ENCODE measurements at places on chromosomes 16 and 17.

GRCh38 chr16:78788696-78789095, 689.2 kb downstream of the WWOX start:
- no peak for DNase-seq

DNA sequence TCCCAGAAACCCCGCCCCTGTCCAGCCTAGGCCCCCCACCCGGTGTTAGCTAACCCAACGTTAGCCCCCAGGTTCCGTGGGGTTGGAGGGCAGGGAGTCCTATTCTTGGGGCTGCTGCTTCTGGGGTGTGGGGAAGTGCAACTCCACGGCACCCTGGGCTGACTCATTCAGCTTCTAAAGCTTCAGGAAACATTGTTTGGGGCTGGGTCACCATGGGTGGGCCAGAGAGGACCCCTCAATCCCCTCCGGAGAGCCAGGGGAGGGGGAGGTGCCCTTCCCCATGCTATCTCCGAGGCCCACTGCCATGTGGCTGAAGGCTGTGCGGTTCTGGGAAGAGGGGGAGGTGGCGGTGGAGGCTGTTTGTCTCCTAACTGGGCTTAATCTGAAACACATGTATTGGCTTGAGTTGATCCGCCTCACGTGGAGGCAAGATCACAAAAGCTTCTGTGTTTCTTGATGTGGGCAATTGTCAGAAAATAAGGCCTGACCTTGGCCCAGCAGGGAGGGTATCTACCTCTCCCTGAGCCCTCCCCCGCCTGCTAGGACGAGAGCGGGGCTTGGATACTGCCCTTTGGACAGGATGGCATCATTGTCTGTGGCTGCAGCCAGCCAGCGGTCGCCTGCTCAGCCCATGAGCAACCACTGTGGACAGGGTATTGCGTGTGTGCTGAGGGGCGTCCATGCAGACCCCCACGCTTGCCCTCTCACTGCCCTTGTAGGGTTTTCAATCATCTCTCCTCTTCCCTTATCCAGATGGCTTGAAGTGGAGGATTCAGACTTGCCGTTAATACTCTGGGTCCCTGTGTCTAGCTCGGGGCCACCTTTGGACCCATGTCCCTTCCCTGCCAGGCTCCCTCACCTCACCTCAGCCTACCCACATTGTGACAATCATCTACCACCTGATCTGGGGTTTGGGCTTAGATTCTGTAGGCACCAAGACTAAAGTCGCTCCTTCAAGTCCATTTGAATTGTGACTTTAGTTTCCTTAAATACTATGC, 1.3 kb downstream of the SERPINF1 start:
- peak; percentile 80 for DNase-seq

GRCh38 chr17:62725791-62726249, 82.3 kb downstream of the MARCHF10 start:
- DNase-seq = no peak

DNA sequence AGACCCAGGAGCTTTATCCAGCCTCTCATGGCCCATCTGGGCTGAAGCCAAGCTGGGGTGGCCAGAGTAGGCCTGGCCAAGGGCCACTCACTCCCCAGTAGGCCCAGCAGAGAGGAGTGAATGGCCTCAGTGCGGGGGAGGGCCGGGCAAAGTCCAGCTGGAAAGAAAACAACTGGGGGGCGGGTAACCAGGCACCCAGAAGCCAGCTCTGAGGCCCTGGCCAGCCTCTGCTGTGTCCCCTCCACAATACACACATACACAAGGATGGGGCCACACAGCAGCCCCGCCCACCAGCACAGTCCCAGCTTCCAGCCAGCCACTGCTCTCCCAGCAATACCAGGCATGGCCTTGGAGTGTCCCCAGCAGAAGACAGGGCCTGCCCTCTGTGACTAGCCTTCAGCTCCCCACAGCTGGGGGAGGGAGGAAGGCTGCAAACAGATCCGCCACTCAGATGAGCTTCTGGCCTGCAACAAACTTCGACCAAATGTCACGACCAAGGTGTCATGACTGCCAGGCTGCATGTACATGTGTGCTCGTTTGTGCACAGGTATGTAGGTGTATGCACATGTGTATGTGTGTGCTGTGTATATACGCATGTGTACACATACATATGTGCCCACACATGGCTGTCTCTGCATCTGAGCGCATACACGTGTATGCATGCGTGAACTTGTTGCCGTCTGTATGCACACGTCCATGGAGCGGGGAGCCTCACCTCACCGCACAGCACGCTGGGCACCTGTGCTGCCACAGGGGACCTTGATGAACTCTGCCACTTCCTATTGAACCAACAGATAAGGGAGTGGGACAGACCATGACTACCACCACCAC, 5.0 kb downstream of the CARHSP1 start:
- peak; percentile 3 for DNase-seq

- no peak for DNase-seq
Observed at GRCh38 chr16:62853887-62854286, 817.6 kb upstream of the CDH8 start.

DNA sequence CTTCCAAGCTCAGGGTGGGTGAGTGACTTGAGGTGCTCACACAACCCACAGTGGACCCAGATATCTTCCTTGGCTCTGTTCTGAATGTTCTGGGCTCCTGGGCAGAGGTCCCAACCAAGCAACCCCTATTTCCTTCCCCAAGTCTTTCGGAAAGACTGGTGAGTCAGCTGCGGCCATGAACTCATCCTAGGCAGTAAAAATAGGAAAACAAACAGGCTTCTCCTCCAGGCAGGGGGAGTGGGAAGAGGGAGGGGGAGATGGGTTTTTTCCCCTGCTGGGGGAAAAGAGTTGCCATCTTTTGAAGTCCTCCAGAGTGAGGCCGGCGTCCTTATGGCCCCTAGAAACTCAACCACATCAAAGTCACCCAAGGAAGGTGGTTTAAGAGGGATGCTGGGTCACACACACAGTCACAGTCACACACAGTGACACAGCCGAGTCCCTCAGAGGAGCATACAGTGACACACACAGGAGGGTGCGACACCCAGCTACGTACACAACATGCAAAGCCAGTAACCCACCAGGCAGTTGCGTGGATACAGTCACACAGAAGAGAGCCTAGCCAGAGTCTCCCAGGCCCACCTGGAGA, 16.0 kb upstream of the DLX4 start:
- no peak for DNase-seq

GRCh38 chr17:29698019-29698777, 75.5 kb upstream of the CORO6 start:
- no peak for DNase-seq

- no peak for DNase-seq
Observed at GRCh38 chr17:58517378-58517927, 3.0 kb upstream of the MTMR4 start.

DNA sequence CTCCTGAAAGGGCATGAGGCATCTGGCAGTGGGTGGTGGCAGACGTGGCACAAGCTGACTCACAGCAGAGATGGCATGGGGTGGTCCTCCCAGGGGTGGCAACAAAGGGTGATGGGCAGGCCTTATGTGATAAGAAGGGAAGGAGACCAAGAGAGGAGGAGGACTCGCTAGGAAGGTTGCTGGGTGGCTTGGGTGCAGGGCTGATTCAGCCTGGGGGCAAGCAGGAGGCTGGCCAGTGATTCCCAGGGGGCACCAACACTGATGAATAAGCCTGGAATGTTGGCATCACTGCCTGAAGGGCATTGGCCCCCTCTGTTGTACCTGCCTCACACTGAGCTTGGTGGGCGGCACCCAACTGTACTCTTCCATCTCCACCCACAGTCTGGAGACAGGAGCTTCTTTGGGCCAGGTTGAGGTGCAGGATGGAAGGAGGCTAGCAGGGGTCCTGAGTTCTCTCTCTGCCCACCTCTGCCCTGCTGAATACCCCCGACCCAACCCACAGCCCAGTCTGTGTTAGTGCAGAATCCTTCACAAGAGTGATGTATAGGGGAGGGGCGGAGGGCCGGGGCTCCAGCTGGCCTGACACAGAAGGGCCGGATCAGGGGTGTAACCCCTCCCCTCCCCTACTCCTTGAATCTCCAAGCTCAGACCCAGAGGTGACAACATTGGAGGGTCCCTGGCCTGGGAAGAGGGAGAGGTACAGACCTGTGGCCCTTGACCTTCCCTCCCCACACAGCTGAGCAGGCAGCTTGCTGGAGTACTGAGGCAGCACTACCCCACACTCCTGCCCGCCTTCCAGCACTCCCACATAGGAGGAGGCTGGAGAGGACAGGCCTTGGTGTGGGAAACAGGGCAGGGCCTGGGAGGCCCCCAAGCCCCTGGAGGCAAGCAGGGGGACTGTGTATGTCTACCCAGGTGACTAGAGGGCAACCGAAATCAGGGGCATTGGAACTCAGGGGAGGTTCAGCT, 2.6 kb downstream of the STAC2 start:
- no peak for DNase-seq

- DNase-seq = no peak
Observed at GRCh38 chr17:63647065-63647725, 25.0 kb downstream of the MAP3K3 start.

- peak; percentile 59 for DNase-seq
Observed at GRCh38 chr16:57422026-57422944, 17.7 kb downstream of the CCL17 start.

GRCh38 chr17:76987486-76988093, 119.4 kb downstream of the MGAT5B start:
- no peak for DNase-seq

DNA sequence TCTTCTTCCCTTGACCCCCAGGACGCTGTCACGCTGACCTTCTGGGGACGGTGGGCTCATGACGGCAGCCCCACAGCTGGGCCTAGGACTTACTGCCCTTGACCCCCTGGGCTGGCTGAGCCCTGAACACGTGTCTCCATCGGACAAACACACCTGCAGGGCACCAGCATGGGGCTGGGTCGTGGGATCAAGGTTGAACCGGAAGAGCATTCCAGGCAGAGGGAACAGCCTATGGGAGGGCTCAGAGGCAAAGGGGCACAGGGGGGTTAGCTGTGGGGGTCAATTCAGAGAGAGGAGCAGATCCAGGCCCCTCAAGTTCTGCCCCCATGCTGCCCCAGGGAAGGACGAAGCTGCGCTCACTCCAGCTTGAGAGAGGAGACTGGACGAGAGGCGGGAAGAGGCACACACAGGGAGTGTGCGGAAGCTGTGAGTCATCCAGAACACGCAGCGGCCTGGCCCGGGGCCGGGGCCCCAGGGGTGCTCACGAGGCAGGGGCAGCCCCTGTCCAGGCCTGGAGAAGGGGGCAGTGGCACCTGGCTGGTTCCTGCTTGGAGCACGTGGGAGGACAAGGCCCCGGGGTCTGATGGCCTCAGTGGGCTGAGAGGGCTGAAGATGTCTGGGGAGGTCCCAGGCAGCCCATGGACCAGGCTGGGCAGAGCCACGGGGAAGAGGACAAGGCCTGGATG, 9.9 kb downstream of the SSTR5 start:
- DNase-seq = no peak

DNA sequence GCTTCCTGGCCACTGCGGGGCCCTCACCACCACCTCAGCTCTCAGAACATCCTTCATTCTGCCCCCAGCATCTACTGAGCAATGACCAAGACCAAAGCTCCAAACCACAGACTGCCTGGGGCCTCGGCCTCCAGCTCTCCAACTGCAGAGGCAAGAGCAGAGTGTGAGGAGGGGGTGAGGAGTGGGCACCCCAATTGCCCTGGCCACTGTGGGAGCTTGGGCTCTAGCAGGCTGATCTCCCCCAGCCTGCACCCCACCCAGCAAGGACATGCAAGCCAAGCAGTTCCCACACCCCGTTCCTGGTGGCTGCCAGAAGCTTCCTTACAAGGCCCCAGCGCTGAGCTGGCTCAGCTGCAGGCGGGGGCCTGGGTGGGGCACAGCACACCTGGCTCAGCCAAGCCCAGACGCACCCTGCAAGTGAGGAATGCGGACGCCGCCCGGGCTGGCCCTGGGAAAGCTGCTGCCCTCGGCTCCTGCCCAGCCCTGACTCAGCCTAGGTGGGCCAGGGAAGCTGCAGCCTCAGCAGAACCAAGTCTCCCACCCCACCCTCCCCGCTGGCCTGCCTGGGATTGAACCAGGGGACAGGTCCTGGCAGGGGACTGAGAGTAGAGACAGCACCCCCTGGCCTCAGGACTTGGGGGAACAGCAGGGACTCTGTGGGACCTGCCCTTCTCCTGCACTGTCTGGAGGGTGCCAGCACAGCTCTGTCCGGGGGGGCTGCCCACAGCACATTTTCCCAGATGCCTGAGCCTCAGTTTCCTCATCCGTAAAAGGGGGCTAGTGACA, 29.7 kb upstream of the KRT17 start:
- no peak for DNase-seq

DNA sequence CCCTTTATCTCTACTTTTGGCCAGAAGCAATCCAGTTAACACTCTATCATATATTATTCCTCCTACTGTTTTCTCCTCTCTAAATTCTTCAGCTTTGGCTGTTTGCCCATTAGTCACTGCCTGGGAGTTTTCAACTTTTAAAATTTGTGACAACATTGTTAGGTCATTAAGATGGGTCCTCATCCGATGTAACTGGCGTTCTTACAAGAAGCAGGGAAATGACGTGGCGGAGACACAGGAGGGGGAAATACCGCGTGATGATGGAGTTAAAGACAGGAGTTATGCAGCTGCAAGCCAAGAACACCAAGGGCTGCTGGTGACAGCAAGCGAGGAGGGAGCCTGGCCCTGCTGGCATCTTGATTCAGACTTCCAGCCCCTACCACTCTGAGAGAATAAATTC, 34.8 kb upstream of the CPHXL start:
- no peak for DNase-seq

DNA sequence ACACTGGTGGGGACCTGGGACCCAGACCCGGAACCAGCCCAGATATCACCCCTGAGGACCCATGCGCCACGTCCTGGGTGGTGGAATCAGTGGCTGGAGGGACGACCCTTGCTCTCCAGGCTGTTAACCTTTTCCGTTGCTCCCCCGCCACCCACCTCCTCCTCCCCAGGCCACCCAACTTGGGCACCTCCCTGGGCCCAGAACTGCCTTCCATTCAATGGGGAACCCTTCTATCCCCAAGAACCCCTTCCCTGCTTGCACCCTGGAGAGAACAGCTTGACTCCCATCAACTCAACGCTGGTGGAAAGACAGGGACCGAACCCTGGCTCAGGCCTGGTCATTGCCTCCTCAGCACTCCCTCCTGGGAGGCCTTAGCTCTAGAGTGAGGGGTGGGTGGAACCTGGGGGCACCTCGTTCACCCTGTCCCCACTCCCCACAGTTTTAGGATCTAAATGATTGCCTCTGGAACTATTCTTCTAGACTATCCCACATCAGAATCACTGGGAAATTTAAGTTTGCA, 5.7 kb upstream of the IL32 start:
- DNase-seq = no peak

GRCh38 chr16:84829168-84829965, 9.6 kb downstream of the CRISPLD2 start:
- no peak for DNase-seq

GRCh38 chr17:81285894-81286293, 9.2 kb downstream of the SLC38A10 start:
- DNase-seq = no peak

GRCh38 chr16:82396509-82396908, 226.5 kb upstream of the MPHOSPH6 start:
- no peak for DNase-seq

DNA sequence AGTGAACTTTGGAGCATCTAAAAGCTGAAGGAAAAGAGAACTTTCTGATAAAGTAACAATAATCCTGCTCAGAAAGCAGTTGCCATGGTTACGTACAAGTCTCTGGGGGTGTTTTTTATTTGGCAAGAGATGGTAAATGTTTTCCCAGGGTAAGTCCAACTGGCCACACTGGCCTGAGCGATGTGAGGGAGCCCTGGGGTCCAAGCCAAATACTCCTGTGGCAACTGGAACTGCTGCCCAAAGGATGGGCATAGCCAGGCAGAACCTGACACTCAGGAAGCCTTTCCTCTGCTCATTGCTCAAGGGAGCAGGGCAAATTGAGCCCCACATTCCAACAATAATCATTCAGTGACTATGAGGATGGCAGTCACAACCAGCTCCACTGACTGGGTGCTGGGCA, 26.8 kb upstream of the WSCD1 start:
- DNase-seq = no peak

GRCh38 chr16:72561-73548, at the start of gene RHBDF1:
RHBDF1 (minus strand) TSS chr16:72631; CDS start chr16:65015, 7,616 bp downstream.
- peak; percentile 53 for DNase-seq

Measured in HAP-1 (cell line).